ENCODE measurements at places on chromosomes 13 and 19.

GRCh38 chr13:59835569-59835968 lies 328.2 kb downstream of the DIAPH3 start:
- no peak for DNase-seq

GRCh38 chr13:19618977-19619376 lies 14.5 kb upstream of the MPHOSPH8 start:
- no peak for DNase-seq

- no peak for DNase-seq
Observed at GRCh38 chr19:42465827-42466280, 23.1 kb upstream of the CXCL17 start.

- no peak for DNase-seq
Observed at GRCh38 chr13:30816736-30817135, 81.4 kb downstream of the ALOX5AP start.

GRCh38 chr13:113845055-113845454 lies 18.8 kb downstream of the GAS6 start:
- no peak for DNase-seq

DNA sequence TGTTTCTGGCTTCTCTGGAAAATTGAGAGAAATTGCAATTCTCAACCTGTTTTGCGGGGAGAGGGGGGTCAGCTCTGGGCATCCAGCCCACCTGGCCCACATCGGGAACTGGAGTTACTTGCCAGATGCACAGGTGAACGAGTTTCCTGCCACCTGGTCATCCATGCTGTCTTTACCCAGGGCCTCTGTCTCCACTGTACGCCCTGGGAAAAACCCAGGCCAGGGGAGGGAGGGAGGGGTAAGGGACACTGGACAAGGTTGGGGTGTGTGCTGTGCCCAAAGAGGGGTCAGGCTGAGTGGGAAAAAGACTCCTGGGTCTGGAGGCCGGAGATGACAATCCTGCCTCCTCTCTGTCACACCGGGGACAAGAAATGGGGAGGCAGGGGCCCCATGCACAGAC lies 307.6 kb downstream of the ZNF536 start:
- DNase-seq, result no peak

DNA sequence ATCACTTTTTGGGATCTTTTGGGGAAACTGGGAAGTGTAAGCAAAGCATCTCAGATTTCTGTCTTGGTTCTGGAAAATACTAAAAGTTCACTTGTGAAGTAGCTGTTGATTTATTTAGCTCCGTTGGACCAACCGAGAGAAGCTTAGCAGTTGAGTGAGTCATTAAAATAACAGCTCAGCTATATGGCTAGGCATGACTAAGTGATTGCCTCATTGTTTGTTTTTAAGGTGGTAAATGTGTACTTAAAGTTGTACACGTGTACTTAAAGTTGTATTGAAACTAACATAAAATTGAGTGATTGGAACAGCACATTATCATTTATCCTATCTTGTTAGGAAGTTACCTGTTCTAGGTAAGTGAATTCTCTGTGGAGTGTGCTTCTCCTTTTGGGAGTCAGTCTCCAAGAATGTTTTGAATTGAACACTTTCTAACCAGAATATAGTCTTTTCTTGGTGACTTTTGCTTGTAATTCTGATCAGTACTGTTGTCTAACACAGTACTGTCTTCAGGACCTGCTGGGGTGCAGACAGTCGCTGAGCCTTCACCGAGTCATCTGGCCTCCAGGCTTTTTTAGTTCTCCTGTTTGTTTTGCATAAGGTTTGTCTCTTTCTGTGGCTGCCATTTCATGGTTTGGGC lies 2.9 kb upstream of the DCUN1D2 start:
- no peak for DNase-seq

- DNase-seq, result no peak
Observed at GRCh38 chr13:66922444-66922843, 307.7 kb downstream of the PCDH9 start.

DNA sequence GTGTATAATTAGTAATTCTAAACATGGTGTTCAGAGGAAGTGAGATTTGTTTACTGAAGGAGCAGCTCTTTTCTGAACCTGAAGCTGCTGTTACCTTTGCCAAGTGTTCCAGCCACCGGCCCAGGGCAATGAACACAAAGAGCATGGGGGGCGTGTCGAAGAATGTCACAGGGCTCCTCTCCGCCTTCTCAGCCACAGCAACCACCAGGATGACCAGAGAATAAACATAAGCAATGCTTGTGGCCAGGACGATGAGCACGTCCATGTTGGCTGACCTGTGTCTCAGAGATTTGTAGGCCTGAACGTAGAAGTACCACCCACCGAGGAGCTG lies 53.1 kb downstream of the ATP7B start:
- DNase-seq, result no peak

- no peak for DNase-seq
Observed at GRCh38 chr13:45838171-45838745, 13.3 kb downstream of the SIAH3 start.

Data from iPS DF 6.9 (cell line).